ENCODE measurements at places on chromosomes 11 and 22.

DNA sequence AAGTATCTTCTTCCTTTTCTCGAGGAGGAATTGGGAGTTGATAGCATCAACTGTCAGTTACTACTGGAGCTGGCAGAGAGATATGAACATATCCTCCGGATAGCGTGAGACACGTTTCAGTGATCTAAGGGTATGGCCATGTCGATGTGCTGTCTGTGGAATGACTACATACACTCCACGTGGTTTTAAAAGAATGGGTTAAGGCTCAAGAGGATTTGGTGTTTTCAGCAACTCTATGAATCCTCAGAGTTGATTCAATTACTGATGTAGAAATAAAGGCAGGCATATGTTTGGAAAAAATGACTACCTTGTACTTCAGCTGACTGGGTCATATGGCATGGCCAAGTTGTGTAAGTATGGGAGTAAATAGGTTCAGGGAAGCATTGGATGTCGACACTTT, 22.9 kb downstream of the MMP13 start:
- DNase-seq: no peak

DNA sequence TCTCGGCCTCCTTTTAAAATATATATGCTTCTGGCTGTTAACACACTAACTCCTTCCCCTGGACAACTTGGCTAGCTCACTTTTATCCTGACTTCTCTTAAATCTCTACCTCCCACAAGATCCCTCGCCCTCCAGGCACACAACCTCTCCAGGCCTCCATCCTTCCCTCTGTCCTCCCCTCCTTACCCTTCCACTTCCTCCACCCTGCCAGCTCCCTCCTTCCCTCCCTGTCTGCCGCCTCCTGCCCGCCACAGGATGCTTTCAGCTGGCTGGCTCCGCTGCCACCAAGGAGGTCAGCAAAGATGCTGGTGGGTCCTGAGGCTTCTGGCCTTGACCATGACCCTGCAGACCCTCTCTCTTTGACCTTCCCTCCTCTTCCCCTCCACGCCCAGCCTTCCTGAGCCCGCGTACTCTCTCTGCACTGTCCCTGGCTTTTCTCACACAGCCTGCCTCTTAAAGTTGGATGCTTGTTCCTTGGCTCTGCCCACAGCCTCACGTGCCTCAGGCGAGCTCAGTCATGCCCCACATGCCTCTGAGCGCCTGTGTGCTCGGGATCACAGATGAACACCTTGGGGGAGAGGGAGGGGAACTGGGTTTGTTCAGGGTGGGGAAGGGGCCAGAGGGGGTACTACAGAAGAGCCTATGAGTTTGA, 6.7 kb downstream of the NFAM1 start:
- DNase-seq: no peak

DNA sequence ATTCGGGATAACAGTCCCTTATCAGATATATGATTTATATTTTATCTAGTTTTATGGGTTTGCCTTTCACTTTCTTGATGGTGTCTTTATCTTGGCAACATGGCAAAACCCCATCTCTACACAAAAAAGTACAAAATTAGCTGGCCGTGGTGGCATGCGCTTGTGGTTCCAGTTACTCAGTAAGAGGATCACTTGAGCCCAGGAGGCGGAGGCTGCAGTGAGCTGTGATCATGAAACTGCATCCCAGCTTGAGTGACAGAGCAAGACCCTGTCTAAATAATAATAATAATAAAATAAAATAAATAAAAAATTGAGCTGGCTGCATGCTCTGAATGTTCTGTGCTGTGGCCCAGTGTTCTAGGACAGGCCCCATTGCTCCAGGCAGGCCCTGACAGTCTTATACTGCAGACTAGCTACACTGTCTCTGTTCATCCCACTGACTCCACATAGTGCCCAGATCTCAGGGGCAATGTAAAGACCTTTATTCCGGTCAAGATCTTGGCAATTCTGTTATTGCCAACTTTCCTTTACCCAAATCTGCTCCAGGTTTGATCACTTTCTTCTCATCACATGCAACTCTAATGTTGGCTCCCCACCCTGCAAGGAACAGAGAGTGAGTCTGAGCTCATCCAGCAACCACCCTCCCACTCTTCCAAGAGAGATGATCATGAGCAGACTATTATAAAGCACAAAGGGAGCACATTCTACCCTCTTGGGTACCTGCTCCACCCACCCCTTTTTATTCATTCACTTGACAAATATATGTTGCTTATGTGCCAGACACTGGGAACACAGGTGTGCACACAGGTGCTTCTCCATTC, 8.8 kb downstream of the HSPA8 start:
- no peak for DNase-seq

DNA sequence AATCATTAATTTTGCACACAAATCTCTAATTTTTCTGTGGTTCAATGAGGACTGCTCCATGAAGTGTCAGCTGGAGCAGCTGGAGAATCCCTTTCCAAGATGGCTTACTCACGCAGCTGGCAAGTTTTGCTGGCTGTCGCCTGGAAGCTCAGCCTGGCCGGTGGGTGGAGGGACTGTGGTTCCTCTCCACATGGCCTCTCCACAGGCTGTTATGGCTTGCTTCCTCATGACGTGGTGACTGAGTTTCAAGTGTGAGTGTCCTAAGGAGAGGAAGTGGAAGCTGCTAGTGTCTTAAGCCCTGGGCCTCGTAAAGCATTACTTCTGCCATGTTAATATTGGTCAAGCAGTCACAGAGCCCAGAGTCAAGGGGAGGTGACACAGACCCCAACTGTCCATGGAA, 14.0 kb upstream of the NRIP3 start:
- peak; percentile 64 for DNase-seq

- no peak for DNase-seq
Measured at GRCh38 chr11:35747668-35748067, 85.1 kb downstream of the TRIM44 start.

DNA sequence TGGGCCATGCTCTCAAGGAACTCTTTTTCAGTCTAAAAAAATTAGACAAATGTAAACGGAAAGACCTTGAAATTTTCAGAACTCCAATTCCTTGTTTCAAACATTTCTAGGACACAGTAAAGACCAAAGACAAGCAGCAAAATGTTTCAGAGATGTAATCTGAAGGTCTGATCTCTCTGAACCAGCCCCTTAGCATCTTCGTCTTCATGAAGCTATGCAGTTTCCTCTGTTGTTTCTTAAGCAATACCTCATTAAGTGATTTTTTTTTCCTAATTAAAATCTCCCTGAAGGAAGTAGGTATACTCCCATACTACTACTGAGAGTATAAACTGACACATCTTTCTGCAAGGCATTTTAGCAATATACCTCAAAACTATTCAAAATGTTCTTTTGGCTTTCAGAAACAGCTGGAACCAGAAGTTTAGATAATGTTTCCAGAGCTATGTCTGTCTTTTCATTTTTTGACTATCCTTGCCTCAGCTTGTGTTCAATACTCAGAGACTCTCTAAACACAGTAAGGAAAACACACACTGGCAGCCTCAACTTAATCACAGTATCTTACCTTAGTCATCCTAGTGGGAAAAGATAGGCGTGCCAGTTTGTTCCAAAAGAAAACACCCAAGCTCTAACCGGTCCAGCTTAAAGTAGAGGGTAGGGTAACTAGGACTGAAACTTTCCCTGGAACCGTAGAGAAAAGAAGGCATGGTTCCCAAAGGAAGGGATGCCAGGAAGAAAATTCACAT, 25.1 kb downstream of the SBF2 start:
- peak; percentile 52 for DNase-seq

DNA sequence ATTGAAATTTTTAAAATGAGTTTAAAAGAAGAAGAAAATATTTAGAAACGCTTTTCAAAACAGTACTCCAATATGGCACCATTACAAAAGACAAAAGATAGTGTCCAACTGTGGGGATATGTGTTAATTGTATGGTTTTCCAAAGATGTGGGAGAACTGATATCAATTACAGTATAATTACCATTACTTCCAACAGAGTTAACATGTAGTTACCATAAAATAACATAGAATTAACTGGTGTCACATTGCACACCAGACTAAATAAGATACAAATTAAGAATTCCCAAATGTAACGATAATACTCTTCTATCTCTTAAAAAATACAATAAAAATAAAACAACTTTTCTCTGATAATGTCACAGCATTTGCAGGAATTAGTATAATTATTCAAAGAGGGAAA, 329.5 kb downstream of the SOX6 start:
- no peak for DNase-seq

DNA sequence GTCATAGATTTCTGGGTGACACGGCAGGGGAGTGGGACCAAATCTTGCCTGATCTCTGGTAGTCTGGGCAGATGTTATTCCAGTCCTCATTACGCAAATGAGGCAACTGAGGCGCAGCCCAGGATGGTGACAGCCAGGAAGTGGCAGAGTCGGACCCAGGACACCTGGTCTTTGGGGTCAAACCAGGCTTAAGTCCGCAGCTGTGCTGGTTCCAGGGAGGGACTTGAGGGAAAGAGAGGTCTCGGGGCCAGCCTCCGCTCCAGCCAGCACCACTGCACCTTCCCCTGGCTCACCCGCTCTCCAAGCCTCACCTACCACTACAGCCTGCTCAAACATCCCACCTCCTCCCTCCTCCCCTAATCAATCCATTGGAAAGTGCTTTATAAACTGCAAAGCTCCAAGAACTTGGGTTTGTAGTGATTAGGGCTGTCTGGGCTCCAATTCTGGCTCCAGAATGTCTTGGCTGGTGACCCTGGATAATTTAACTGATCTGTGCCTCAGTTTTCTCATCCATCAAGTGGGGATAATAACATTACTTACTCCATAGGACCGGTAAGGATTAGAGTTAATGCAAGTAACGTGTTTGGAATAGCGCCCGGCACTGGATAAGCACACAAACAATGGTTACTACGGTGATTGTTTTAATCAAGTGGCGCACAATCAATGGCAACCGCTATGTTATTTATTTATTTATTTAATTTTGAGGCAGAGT, 526 bp upstream of the PNPLA5 start:
- no peak for DNase-seq

GRCh38 chr11:6911948-6912347, 8.9 kb upstream of the OR2D3 start:
- peak; percentile 73 for DNase-seq
